ENCODE measurements at places on chromosomes 4 and X.

GRCh38 chr4:153228512-153229140, 24.4 kb downstream of the TRIM2 start:
- no peaks in the 10 kb centered on the region for H3K27me3 ChIP-seq
- no peaks in the 10 kb centered on the region for H3K36me3 ChIP-seq
- H3K27ac ChIP-seq, result no peak overlapping the region
- DNase-seq, result no peak

- H3K27ac ChIP-seq, result no peak overlapping the region
- no peak overlapping the region for H3K4me3 ChIP-seq
- no peaks in the 10 kb centered on the region for H3K27me3 ChIP-seq
These were observed 29.7 kb downstream of the EGF start for GRCh38 chr4:109942292-109942926.

DNA sequence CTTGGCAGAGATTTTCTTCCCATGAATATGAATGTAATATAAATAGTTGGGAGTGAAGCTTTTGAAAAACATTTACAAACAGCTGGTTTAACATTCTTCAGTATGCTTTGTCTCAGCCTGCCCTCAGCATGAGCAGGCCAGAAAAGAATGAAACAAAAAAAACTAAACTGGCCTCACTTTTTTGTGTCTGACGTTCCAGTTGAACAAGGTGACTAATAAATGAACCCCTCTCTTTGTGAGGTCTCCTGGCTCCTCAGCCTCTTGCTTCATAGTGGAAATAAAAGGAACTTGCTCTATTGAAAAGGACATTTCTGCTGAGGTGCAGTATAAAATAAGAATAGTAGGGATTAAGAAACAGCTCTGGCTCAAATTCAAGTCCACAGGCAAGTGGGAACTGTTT, 9.4 kb downstream of the CHST7 start:
- H3K4me3 ChIP-seq, result no peak overlapping the region
- H3K27me3 ChIP-seq, result no peaks in the 10 kb centered on the region
- peak overlapping the region; percentile 86 for H3K27ac ChIP-seq
- peak; percentile 68 for DNase-seq

DNA sequence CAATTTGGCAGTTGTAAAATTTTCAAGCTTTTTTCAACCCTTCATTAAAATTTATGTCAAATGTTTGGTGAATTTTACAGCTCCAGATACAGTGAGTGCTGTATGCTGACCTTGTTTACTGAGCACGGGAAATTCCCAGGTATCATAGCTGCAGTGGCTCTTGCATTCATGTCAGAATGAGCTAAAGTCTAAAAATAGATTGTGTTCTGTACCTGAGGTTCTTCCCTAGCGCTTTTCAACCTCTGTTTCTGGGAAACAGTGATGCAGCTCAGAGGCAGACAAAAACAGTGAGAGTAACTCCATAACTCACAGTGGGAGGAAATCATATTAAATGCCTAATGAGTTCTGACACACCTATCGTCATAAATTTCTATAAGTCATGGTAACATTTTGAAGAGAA, 393.8 kb upstream of the GNPDA2 start:
- H3K4me3 ChIP-seq, result no peak overlapping the region
- DNase-seq, result no peak
- no peaks in the 10 kb centered on the region for H3K27me3 ChIP-seq
- H3K4me1 ChIP-seq, result no peaks in the 10 kb centered on the region
- no peaks in the 10 kb centered on the region for H3K36me3 ChIP-seq

DNA sequence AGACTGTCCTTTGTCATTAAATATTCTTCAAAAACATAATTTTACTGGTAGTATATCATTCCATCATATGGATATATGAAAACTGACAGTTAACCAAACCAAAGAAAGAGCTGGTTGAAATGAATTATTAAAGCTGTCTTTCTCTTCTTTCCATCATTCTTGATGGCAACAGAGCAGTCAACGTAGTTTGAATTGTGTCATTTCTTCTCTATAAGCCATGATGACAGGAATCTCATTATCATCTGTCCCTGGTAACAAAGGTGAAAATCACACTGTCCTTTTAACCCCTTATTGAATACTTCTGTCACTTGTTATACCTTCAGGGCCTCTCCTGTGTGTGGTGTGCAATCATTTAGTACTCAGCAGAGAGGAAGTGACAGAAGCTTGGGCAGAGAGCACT, 197.0 kb upstream of the SLITRK2 start:
- no peaks in the 10 kb centered on the region for H3K4me1 ChIP-seq
- no peak for DNase-seq
- no peaks in the 10 kb centered on the region for H3K36me3 ChIP-seq
- H3K4me3 ChIP-seq, result no peak overlapping the region
- no peaks in the 10 kb centered on the region for H3K27me3 ChIP-seq

- H3K4me1 ChIP-seq, result peaks cover 18% of the 10 kb centered on the region
- DNase-seq, result no peak
- H3K4me3 ChIP-seq, result peak overlapping the region; percentile 91
- peaks cover 26% of the 10 kb centered on the region for H3K36me3 ChIP-seq
- no peak overlapping the region for H3K27ac ChIP-seq
These were observed 1.8 kb downstream of the NOP14 start for GRCh38 chr4:2961421-2961810.

GRCh38 chr4:76729460-76729859, 168.5 kb downstream of the SOWAHB start:
- no peaks in the 10 kb centered on the region for H3K36me3 ChIP-seq
- H3K27me3 ChIP-seq, result no peaks in the 10 kb centered on the region
- H3K4me1 ChIP-seq, result peaks cover 3% of the 10 kb centered on the region
- peak; percentile 41 for DNase-seq
- H3K4me3 ChIP-seq, result no peak overlapping the region

- no peaks in the 10 kb centered on the region for H3K36me3 ChIP-seq
- H3K27me3 ChIP-seq, result peaks cover 3% of the 10 kb centered on the region
- H3K4me1 ChIP-seq, result no peaks in the 10 kb centered on the region
- no peak for DNase-seq
- H3K27ac ChIP-seq, result no peak overlapping the region
These were observed 104.5 kb downstream of the APOOL start for GRCh38 chrX:85108165-85108564.

- no peak overlapping the region for H3K4me3 ChIP-seq
- H3K27me3 ChIP-seq, result peaks cover 31% of the 10 kb centered on the region
- no peak overlapping the region for H3K27ac ChIP-seq
- no peaks in the 10 kb centered on the region for H3K4me1 ChIP-seq
- H3K36me3 ChIP-seq, result no peaks in the 10 kb centered on the region
These were observed 14.2 kb upstream of the TFDP3 start for GRCh38 chrX:133232331-133232730.

GRCh38 chrX:11765449-11765848, 7.4 kb downstream of the MSL3 start:
- no peak for DNase-seq
- H3K27ac ChIP-seq, result no peak overlapping the region
- peaks cover 33% of the 10 kb centered on the region for H3K36me3 ChIP-seq
- no peak overlapping the region for H3K4me3 ChIP-seq
- H3K27me3 ChIP-seq, result no peaks in the 10 kb centered on the region
- no peaks in the 10 kb centered on the region for H3K4me1 ChIP-seq

DNA sequence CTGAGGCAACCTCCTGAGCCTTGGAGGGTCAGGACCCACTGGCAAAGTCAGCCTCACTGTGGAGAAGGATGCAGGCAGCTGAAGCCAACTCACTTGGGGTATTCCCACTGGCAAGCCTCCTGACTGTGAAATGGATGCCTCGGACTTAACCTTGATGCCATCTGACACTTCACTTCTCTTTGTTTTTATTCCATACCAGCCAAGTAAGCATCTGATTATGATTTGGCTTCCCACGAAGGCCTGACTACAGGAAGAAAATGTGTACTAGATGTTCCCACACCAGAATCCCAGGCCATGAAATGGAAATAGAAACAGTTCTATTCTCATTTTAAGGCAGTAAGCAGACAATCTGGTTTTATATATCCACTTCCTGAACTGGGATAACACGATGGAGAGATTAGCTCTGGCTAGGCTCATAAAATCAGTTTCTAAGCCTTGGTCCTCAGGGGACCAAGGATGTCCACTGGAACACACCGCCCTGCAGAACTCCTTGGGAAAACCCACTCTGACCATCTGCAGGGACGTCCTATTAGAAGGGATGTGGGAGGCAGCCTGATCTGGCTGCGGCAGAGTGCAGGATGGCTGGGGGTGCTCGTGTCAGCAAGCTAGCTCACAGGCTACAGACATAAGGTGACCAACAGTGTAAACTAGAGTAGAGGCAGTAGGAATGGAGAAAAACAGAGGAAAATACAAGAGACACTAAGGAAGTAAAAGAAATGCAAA, 89.3 kb downstream of the TSPAN5 start:
- peaks cover 8% of the 10 kb centered on the region for H3K36me3 ChIP-seq
- H3K4me3 ChIP-seq, result no peak overlapping the region
- DNase-seq, result no peak
- H3K27ac ChIP-seq, result no peak overlapping the region
- H3K27me3 ChIP-seq, result no peaks in the 10 kb centered on the region
- peaks cover 15% of the 10 kb centered on the region for H3K4me1 ChIP-seq

GRCh38 chr4:62927574-62927973, 1481.7 kb downstream of the TECRL start:
- DNase-seq, result no peak
- H3K4me1 ChIP-seq, result no peaks in the 10 kb centered on the region
- no peak overlapping the region for H3K27ac ChIP-seq

DNA sequence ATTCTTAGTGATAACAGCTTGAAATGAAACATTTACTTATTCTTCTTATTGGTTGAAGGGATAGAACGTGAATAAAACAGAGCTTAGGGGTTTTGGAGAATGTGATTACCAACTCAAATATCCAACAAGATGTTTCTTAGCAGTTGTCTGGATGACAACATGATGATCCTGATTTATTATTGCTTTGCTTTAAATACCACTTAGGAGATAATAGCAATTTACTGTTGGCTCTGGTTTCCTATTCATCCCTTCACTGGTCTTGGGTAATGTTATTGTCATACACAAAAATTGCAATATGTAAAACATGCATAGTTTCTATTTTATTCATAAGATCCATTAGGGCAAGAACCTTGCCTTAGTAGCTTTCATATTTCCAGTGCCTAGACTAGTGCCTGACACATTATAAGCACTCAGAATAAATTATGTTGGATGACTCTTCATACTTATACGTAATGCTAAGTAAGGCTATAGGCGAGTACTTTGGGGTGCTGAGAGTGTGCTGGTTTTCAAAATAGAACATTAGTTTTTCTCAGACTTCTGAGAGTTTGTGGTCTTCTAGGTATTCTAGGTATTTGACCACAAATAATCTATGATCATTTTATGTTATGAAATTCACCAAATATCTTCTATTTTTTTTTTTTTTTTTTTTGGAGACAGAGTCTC, 58.6 kb upstream of the PGRMC2 start:
- H3K36me3 ChIP-seq, result peaks cover 4% of the 10 kb centered on the region
- peaks cover 4% of the 10 kb centered on the region for H3K4me1 ChIP-seq
- no peak overlapping the region for H3K4me3 ChIP-seq
- DNase-seq, result no peak
- H3K27me3 ChIP-seq, result no peaks in the 10 kb centered on the region

- no peak overlapping the region for H3K27ac ChIP-seq
- H3K4me3 ChIP-seq, result no peak overlapping the region
- H3K27me3 ChIP-seq, result no peaks in the 10 kb centered on the region
- no peak for DNase-seq
- H3K4me1 ChIP-seq, result no peaks in the 10 kb centered on the region
- H3K36me3 ChIP-seq, result no peaks in the 10 kb centered on the region
These were observed 63.9 kb upstream of the NLGN4X start for GRCh38 chrX:6292599-6292998.

DNA sequence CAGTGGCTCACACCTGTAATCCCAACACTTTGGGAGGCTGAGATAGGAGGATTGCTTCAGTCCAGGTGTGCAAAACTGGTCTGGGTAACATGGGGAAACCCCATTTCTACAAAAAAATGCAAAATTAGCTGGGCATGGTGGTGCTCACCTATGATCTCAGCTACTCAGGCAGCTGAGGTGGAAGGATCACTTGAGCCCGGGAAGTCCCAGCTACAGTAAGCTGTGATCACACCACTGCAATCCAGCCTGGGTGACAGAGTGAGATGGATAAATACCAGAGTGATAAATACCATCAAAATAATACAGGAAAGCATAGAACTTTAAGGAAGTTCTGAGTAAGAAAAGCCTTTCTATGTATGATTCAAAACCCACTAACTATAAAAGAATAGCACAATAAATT, 52.8 kb downstream of the LRBA start:
- H3K36me3 ChIP-seq, result peaks cover 7% of the 10 kb centered on the region
- no peak for DNase-seq
- H3K4me1 ChIP-seq, result no peaks in the 10 kb centered on the region

- no peak within 1 kb of the TSS for H3K27ac ChIP-seq
- H3K27me3 ChIP-seq, result peaks cover 14% of the 10 kb centered on the region
These were observed at the start of gene FAM149A for GRCh38 chr4:186104114-186104889. Gene FAM149A (plus strand): TSS chr4:186104704.

- no peak overlapping the region for H3K4me3 ChIP-seq
- peak; percentile 33 for DNase-seq
- H3K27ac ChIP-seq, result no peak overlapping the region
- H3K27me3 ChIP-seq, result no peaks in the 10 kb centered on the region
These were observed 20.9 kb downstream of the HNRNPD start for GRCh38 chr4:82352825-82353366.

DNA sequence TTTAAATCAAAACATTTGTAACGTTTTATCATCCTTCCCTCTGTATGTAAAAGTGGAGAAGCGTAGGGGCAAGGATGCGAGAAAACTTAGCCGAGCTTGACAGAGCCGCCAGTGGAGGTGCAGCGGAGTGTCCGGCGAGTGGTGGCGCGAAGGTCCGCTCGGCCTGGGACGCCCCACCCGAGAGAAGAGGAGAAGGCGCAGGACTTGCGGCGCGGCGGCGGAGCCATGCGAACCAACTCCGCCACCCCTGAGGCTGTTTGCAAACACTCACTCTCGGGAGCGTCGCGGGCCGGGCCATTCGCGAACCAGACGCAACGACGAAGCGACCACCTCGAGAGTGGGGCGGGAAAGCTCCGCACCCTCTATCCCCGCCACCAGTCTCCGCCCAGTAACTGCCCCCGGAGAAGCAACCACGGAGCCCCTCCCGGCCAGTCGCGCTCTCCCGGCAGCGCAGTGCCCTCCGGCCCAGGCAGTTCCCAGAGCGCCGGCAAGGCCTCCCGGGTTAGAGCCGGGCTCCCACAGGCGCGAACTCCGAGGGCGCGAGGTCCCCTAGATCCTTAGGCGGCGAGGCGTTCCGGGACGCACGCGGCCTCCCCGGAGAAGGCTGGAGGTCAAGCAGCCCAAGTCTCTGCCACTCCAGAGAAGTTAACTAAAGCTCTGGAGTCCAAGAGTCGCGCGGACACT, 2.3 kb upstream of the MAB21L2 start:
- H3K4me1 ChIP-seq, result peaks cover 14% of the 10 kb centered on the region
- no peaks in the 10 kb centered on the region for H3K27me3 ChIP-seq
- DNase-seq, result peak; percentile 71
- H3K4me3 ChIP-seq, result peak overlapping the region; percentile 70

DNA sequence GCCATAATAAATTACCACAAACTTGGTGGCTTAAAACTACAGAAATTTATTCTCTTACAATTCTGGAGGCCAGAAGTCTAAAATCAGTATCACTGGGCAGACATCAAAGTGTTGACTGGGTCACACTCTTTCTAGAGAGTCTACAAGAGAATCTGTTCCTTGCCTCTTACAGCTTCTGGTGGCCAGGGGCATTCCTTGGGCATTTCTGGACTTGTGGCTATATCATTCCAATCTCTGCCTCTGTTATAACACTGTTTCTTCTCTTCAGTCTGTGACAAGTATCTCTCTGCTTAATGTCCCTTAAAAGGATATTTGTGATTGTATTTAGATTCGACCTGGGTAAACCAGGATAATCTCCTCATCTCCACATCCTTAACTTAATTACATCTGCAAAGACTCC, 207.3 kb upstream of the DCAF8L1 start:
- H3K36me3 ChIP-seq, result no peaks in the 10 kb centered on the region
- H3K27ac ChIP-seq, result peak overlapping the region; percentile 18
- H3K4me1 ChIP-seq, result no peaks in the 10 kb centered on the region
- H3K4me3 ChIP-seq, result no peak overlapping the region
- H3K27me3 ChIP-seq, result no peaks in the 10 kb centered on the region

Data from mesenchymal stem cell (in vitro differentiated cells and primary cell).